ENCODE measurements at places on chromosomes 3 and 15. TPM values are rescaled to one million over a fixed set of nuclear protein-coding genes. Genes with fewer than 3 reads are reported as not detected.

- no peak overlapping the region for H3K27ac ChIP-seq
- no peaks in the 10 kb centered on the region for H3K4me1 ChIP-seq
- no peak overlapping the region for H3K4me3 ChIP-seq
- H3K27me3 ChIP-seq: no peaks in the 10 kb centered on the region
- H3K36me3 ChIP-seq: no peaks in the 10 kb centered on the region
Observed at GRCh38 chr15:69951256-69951897, 146.3 kb downstream of the TLE3 start.

- no peak overlapping the region for H3K27ac ChIP-seq
- no peaks in the 10 kb centered on the region for H3K27me3 ChIP-seq
- H3K36me3 ChIP-seq: no peaks in the 10 kb centered on the region
- no peak for DNase-seq
Observed at GRCh38 chr15:96495386-96495785, 164.9 kb downstream of the NR2F2 start.

Gene CFAP91
- 46.1 TPM for total RNA-seq

GRCh38 chr15:49460411-49460941, 37.4 kb downstream of the FGF7 start:
- H3K36me3 ChIP-seq: no peaks in the 10 kb centered on the region
- H3K27me3 ChIP-seq: no peaks in the 10 kb centered on the region
- H3K4me1 ChIP-seq: no peaks in the 10 kb centered on the region
- H3K4me3 ChIP-seq: no peak overlapping the region

GRCh38 chr3:78690766-78691165, 1077.0 kb downstream of the ROBO1 start:
- no peak overlapping the region for H3K4me3 ChIP-seq
- no peaks in the 10 kb centered on the region for H3K27me3 ChIP-seq
- H3K4me1 ChIP-seq: no peaks in the 10 kb centered on the region
- H3K36me3 ChIP-seq: no peaks in the 10 kb centered on the region
- no peak overlapping the region for H3K27ac ChIP-seq

DNA sequence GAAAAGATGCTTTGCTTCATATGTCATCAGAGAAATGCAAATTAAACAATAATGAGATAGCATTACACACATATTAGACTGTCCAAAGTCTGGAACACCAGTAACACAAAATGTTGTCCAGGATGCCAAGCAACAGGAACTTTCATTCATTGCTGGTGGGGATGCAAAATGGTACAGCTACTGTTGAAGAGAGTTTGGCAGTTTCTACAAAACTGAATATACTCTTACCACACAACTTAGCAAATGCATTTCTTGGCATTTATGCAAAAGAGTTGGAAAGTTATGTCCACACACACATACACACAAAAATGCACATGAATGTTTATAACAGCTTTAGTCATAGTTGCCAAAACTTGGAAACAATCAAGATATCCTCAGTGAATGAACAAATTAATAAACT, 195.2 kb upstream of the MME start:
- no peak overlapping the region for H3K27ac ChIP-seq
- DNase-seq: no peak
- no peaks in the 10 kb centered on the region for H3K4me1 ChIP-seq
- no peak overlapping the region for H3K4me3 ChIP-seq
- H3K36me3 ChIP-seq: no peaks in the 10 kb centered on the region

Gene DUOXA1
- total RNA-seq: 19.3 TPM

DNA sequence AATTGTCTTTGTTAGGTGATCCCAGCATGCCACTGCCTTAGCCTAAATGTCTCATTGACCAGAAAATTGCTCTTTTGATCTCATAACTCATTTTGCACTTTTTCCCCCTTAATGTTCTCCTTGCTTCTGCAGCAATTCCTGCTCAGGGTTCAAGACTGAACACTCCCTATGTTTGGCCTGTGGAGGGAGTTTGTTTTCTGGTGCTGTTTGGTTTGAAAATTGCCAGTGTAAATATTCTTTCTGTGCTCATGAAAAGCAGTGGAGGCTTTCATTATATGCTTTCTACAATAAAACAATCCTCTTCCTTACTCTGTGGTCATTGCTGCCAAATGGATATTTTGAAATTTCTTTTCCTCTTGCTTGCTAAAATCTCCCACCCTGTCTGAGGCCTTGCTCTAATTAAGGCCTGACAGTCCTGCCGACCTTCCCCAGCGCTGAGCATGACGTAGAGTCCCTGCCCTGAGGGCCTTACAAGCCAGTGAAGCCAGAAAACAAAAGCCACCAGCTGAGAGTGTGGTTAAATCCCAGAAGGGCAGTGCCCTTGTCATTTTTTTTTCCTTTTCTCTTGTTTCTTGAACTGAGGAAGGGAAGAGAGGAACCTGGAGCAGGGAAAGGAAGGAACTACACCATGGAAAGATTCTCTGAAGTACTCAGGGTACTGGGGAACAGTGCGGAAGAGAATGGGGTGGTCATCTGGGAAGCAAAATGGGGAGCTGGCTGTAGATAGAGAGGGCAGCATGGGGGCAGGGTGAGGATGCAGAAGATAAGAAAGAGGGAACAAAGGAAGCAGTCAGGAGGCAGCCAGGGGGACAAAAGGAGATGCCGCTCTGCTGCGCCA, 24.8 kb downstream of the ZBTB38 start:
- no peak for DNase-seq
- peaks cover 17% of the 10 kb centered on the region for H3K36me3 ChIP-seq
- H3K4me1 ChIP-seq: peaks cover 43% of the 10 kb centered on the region
- H3K4me3 ChIP-seq: no peak overlapping the region

DNA sequence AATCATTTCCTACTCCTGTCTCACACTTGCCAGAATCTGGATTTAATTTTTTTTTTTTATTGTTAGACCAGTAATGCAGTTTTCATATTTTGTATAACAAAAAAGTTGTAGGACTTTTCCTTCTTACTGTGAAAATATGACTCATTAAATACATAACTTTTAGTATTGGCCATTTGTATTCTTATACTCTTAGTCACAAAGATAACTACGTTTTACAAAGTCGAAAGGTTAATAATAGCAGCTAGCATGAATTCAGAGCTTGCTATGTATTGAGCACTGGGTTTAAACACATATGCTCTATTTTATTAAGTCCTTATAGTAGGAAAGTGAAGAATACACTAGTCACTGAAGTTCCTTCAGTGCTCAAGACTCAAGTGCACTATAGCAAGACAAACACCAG, 43.1 kb downstream of the LRRN1 start:
- H3K36me3 ChIP-seq: peaks cover 7% of the 10 kb centered on the region
- no peak for DNase-seq
- H3K4me1 ChIP-seq: no peaks in the 10 kb centered on the region
- H3K4me3 ChIP-seq: no peak overlapping the region

GRCh38 chr3:46427916-46428833, 21.1 kb downstream of the CCRL2 start:
- H3K4me3 ChIP-seq: no peak overlapping the region
- H3K27me3 ChIP-seq: no peaks in the 10 kb centered on the region
- H3K4me1 ChIP-seq: no peaks in the 10 kb centered on the region

Gene PLAAT1
- total RNA-seq: not detected

Measured in stomach (tissue), 19 donors.